ENCODE measurements at places on chromosomes 11 and 22.
A peak's percentile ranks its signal among the peaks of the same experiment; 100 is the strongest.

DNA sequence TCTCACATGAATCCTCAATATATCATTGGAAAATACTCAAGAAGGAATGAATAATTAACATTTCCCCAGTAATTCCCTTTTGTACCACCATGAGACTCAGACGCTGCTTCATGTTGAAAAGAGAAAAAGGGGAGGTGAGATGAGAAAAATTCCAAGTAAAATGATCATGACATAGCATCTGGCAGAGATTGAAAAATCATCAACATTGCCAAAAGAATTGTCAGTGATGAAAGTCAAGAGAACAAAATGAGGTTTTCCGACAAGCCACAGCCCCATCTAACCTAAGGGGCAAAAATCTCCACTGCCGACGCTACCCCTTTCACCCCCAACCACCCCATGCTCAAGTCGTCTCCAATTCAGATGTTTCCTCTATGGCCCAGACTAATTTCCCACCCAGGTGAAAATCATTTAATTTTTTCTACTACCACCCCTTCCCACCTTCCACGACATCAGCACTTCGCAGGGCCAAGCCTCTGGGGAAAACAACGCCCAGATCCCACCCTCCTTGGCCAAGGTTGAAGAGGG lies 1.2 kb downstream of the RAB6A start:
- peak; percentile 44 for DNase-seq

GRCh38 chr11:65491614-65492386 lies 7.0 kb upstream of the MALAT1 start:
- DNase-seq, result peak; percentile 99

DNA sequence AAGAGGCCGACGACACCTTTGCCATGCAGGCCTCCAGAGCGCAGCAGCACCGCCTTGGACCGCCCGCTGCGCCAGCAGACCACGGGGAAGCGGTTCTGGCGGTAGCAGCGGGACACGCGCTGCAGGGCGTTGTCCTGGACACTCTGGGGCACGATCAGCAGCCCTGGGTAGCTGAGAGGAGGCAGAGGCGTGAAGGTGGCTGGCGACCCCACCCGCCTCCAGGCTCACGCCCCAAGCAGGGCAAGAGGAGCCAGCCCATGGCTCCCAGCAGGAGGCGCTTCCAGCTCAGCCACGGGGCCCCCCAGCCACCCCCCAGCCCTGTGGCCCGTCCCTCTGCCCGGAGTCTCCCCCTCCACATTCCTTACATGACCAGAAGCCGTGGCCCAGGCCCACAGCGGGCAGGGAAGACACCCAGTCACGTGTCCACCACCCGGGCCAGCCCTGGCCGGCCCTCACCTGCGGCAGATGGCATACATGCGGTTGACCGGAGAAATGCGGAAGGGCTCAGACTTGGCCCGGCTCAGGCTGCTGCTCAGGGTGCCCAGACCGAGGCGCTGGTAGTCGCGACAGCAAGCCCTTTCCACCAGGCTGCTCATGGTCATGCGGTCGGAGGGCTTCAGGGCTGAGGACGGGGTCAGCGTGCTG lies 15.2 kb downstream of the SBF1 start:
- DNase-seq, result no peak

GRCh38 chr22:19757140-19757984 lies 3.2 kb upstream of the TBX1 start:
- DNase-seq, result no peak

- DNase-seq, result no peak
Observed at GRCh38 chr11:68763926-68764657, 12.8 kb upstream of the TESMIN start.

DNA sequence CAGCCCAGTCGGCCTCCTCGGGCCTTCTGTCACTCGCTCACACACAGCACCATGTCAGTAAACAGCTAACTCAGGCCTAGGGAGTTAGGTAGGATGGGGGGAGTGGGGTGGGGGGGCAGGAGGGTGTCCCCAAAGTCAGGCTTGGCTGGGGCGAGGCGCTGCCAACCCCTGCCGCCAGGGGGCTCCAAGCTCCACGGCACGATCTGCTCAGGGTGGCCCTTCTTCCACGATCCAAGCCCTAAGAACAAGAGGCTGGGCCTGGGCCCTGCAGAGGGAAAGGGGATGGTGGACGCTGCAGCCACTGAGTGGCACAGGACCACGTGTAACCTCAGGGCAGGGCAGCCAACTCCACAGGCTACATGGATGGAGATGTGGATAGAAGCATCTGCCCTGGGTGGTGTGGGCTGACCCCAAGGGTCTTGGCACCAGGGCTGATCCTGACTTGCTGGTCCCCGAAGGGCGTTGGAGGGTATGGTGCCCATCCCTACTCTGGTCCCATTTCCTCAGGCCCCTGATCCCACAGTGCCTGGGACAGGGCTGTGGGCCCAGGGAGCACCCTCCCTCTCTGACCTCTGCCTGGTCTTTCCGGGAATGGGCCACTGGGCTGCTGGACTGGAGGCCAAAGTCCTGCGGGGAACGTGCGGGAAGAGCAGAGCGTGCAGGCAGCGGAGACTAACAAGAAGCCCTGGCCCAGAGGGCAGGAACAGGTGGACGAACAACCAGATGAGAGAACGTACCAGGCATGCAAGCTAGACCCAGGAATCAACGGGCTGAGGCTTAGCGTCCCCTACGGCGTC lies 29.1 kb upstream of the TXNRD2 start:
- peak; percentile 51 for DNase-seq

GRCh38 chr11:31625868-31626267 lies 116.3 kb downstream of the ELP4 start:
- no peak for DNase-seq

- peak; percentile 67 for DNase-seq
Observed at GRCh38 chr11:65884716-65885092, 3.6 kb downstream of the FIBP start.

GRCh38 chr11:45166604-45166897 lies 20.1 kb downstream of the PRDM11 start:
- DNase-seq, result no peak

DNA sequence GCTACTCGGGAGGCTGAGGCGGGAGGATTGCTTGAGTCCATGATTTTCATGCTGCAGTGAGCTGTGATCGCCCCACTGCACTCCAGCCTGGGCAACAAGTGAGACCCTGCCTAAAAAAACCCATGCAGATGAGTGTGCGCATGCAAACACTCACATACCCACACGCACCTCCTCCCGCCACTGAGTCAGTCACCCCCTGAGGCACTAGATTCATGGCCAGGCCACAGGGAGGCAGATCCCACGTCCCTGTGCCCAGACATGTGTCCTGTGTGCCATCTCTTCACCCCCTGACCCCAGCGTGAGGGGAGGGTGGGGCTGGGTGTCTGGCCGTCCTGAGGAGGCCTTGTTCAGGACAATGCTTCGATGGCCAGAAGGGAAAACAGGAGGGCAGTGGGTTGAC lies 15.5 kb downstream of the RELT start:
- no peak for DNase-seq

DNA sequence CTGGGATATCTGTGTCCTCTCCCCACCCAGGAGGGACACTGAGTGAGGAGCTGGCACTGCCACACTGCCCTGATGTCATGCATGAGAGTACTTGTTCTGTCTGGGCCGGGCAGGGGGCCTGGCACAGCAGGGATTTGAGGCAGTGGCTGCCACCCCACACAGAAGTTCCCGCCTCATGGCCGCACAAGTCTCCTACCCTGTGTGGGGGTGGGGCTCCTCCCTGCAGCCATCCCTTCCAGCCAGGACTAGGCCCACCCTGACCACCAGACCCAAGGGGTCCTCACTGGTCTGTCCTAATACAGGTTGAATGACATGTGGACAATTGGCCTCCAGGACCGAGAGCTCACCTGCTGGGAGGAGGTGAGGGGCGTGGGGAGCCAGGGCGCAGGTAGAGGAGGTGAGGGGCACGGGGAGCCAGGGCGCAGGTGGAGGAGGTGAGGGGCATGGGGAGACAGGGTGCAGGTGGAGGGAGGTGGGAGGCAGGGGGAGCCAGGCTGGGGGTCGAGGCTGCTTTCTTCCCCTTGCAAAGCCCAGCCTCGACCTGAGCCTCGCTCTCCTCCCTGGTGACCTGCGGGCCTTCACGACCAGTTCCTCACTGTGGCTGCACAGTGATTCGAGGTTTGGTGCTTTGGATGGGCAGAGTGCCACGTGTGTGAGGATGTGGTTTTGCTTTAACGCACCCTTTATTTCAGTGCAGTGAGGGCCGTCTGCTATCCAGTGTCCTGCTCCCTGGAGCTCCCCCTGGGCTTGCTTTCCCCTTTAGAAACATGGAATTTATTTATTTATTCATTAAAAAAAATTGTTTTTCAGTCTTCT lies 7.4 kb downstream of the LZTR1 start:
- DNase-seq, result no peak

GRCh38 chr11:71453037-71453917 lies at the start of gene NADSYN1:
NADSYN1 (plus strand) TSS chr11:71453203; CDS start chr11:71453297, 94 bp downstream.
- DNase-seq, result peak; percentile 90

DNA sequence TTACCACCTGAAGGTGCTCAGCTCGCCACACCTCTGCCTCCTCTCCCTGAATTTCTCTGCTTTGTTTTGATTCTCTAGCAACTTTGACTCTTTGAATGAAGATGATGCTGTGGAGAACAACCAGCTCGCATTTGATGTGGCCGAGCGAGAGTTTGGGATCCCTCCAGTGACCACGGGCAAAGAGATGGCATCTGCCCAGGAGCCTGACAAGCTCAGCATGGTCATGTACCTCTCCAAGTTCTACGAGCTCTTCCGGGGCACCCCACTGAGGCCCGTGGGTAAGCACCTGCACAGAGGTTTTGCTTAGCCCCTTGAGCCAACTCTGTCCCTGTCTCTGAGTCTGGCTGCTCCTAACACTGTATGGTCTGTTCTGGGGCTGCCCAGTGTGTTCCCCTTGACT lies 115.7 kb downstream of the MICAL2 start:
- DNase-seq, result no peak

- peak; percentile 75 for DNase-seq
Observed at GRCh38 chr11:46948378-46949131, 12.0 kb downstream of the CSTPP1 start.

DNA sequence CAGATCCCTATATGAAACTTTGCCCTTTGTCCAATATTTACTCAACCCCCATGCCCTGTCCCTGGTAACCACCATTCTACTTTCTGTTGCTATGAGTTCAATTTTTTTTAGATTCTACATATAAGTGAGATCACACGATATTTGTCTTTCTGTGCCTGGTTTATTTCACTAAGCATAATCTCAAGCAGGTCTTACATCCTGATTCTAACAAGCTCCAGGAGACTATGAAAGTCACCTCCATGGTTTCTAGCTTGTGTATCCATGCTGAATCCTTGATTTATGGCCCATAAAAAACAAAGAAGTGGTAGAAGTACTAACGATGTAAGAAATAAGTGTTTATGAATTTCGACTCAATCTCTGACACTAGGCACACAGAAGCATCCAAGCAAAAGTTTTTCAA lies 68.0 kb downstream of the OR5AK2 start:
- DNase-seq, result no peak

- DNase-seq, result no peak
Observed at GRCh38 chr11:114783805-114784204, 105.5 kb downstream of the NXPE2 start.

DNA sequence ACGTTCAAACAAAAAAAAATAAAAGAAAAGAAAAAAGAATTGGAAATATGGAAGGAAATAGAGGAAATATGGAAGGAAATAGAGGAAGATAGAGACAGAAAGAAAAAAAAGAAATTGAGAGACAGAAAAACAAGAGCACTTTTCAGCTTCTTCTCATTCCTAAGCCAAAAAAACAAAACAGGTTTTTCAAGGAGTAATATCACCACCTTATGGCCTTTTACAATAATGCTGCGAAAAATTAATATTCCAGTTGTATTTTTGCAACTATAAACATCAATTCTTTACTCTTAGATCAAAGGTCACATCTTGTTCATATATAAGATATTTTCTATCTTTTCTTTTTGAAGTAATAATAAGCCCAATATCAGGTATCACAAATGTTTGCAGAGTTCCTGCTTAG lies 328.3 kb downstream of the FAT3 start:
- DNase-seq, result peak; percentile 12

DNA sequence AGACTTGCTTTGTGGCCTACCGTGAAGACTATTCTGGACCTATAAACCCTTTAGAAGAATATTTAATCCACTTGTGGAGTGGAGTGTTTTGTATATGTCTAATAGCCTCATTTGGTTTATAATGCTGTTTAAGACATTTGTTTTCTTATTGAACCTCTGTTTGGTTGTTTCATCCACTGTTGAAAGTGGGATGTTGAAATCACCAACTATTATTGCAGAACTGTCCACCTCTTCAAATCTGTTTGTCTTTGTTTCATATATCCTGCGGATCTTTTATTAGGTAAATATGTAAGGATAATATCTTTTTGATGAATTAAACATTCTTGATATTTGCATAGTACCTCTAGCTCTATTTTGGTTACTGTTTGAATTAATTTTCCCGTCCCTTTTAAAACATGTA lies 49.1 kb downstream of the XKR3 start:
- no peak for DNase-seq

DNA sequence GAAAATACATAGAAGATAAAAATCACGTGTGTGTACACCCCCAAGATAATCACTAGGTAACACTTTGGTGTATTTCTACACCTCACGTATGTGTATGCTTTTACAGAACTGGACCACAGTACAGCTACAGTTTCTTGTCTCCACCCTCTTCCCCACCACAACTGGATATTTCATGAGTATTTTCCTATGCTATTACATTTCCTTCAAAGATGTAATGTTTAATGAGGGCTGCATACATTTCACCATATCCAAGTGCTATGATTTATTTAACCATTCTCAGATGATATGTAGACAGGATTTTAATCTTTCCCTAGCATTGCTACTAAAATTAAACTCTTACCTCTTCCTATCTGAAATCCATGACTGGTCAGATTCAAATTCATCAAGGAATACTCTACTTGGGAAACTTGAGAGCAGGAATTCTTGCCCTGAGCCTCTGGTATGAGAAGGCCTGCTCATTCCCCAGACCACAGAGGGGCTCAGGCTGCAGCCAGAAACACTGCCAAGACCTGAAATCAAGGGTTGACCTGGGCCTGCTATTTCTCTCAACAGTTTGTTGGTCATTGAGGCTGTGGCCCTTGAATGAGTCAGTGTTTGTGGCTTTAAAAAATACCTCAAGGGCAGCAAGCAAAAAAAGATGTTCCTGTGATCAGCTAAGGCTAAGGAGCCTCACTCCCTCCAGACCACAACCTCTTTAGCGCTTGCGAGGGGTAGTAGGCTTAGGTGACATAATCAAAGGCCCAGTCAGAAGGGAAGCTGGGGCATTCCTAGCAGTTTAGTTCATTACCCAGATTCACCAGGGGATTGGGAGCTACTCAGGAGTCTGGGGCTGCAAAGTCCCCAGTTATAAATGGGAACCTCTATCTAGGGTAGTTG lies 55.5 kb downstream of the ABTB2 start:
- DNase-seq, result peak; percentile 98

DNA sequence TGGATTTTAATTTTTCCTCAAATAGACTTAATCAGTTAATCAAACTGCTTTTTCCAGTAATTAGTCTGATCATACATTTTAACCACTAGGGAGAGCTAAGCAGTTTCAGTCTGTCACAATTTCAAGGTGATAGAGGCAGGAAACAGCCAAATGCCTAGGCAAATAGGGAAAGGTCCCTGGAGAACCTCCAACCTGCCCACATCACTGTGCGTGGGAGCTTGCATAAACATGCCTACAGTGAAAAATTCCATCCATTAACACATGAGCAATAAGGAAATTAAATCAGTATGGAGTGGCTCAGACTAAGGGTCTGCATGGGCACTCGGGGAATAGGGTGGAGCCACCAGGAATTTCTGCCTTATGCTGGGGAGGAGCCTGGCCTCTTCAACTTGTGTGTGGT lies 74.6 kb downstream of the AASDHPPT start:
- peak; percentile 37 for DNase-seq

GRCh38 chr11:94968334-94968958 lies 4.9 kb downstream of the CWC15 start:
- DNase-seq, result peak; percentile 78

GRCh38 chr11:101133190-101133589 lies 3.6 kb upstream of the PGR start:
- DNase-seq, result no peak
